Progenitor cell of endocrine pancreas (in vitro differentiated cells): ENCODE measurements at places on chromosomes 1 and 21. TPM values are rescaled to one million over a fixed set of nuclear protein-coding genes. Genes with fewer than 3 reads are reported as not detected.

DNA sequence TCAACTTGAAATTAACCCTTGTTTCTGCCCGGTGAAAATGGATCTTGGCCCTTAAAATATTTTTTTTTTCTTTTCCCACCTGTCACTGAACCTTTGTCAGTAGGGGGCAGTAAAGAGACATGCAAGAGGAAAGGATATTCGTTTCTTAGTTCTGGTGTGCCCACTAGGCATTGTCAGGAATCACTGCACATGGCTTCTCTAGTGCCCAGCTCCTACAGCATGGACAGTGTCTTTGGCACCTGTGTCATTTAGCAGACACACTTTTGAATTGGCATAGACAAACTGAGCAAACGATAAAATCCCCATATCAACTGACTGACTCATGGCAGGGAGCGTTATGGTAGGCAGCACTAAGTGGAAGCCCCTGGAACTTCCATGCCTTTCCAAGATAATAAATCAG lies 1048.1 kb downstream of the BRINP3 start:
- DNase-seq, result no peak

The CLDN19 gene
- total RNA-seq, result 7.8 and 8.2 TPM in 2 replicates

DNA sequence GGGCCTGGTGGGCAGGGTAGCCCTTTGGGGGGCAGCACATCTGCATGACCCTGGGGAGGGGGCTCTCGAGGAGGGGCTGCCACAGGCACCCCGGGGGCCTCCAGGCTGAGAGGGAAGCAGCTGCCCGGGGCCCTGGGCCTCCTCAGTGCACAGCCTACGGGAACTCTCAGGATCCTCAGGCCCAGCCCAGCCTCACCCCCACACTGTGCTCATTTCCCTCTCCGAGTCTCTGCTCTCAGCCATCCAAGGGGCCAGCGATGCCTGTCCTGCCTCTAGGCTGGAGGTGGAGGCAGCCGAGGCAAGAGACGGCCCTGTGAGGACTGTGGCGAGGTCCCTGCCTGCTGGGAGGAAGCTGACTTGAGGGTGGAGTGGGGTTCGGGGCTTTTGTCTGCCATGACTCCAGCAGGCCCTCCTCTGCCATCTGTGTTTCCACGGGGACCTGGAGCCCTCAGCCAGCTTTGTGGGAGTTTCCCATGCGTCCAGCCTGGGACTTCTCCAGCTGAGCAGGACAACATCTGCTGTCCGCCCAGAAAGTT lies 7.2 kb upstream of the PLEKHG5 start:
- DNase-seq, result no peak

The C1orf146 gene
- not detected in 2 replicates for total RNA-seq

The LAMC2 gene
- 4.5 and 5.8 TPM in 2 replicates for total RNA-seq

GRCh38 chr1:205365945-205366463 lies 9.3 kb upstream of the KLHDC8A start:
- no peak for DNase-seq

DNA sequence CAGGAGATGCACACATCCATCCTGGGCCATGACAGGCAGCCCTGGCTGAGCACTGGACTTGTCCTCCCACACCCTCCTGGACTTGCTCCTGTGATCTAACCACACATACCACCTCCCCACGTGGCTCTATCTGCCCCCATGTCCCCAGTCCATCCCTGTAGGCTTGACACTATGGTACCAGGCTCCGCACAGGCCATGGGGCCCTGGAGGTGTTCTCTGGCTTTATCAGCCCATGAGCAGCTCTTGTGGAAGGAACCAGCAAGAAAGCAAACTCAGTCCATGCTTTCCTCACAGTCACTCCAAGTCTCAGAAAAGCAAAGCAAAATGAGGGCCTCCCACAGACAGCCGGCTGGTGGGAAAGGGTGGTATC lies 61.6 kb downstream of the CD46 start:
- DNase-seq, result no peak

The DIO1 gene
- 1.1 and 1.3 TPM in 2 replicates for total RNA-seq

The COL8A2 gene
- total RNA-seq, result 0.10 and 0.18 TPM in 2 replicates

- DNase-seq, result no peak
Observed at GRCh38 chr1:37844536-37844935, 14.9 kb downstream of the MTF1 start.

The LRRC38 gene
- not detected in 2 replicates for total RNA-seq

GRCh38 chr1:40877698-40878097 lies 15.5 kb upstream of the CITED4 start:
- no peak for DNase-seq

- no peak for DNase-seq
Observed at GRCh38 chr1:38115682-38116202, 69.1 kb upstream of the POU3F1 start.

DNA sequence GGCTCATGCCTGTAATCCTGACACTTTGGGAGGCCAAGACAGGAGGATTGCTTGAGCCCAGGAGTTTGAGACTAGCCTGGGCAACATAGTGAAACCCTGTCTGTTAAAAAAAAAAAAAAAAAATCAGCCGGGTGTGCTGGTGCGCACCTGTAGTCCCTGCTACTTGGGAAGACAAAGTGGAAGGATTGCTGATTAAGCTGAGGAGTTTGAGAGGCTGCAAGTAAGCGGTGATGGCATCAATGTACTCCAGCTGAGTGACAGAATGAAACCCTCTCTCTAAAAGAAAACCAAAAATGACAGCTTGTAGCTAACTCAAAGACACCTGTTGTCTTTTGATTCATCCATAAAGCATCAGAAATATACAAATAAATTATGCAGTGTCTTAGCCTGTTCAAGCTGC lies 31.8 kb downstream of the SIPA1L2 start:
- DNase-seq, result no peak

The HMGN1 gene
- 596 and 597 TPM in 2 replicates for total RNA-seq

The ARHGEF2 gene
- 103 and 111 TPM in 2 replicates for total RNA-seq

DNA sequence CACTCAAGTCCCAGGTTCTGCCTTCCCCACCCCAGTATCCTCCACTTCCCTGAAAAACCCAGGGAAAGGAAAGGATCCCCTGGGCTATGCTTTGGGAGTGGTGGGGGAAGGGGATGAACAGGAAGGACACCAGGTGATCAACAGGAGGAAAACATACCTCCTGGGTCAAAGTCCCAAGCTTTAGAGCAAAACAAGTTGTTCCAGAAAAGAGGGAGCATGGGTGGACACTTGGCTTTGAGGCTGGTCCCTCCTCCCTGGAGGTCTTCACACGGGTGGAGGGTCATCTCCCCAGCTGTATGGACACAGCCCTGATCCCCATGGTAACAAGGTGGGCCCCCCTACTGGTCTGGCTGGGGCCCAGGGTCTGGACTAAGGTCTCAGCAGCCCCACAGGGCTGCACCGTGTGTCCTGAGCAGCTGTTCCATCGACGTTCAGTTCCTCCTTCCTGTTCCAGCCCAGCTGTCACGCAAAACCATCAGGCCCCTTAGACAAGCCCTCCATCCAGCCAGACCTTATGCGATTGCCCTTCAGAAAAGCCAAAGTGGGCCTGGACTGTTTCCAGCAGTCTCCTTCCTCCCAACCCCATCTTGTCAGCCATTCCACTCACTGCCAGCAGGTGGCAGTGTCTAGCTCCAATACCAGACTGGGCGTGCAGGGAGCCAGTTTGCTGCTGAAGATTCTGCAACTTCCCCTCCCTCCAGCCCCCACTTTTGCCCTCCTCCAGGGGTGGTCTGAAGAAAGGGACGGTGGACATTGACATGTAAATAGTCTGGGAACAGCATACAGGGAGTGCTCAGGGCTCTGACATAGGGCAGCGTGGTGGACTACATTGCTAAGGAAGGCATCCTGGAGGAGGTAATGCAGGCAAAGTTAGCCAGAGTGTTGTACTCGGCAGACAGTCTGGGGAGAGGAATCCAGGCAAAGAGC lies 2.9 kb upstream of the PDZK1IP1 start:
- DNase-seq, result peak; percentile 61
